ENCODE measurements at places on chromosomes 3 and 15. TPM values are rescaled to one million over a fixed set of nuclear protein-coding genes. Genes with fewer than 3 reads are reported as not detected.

OR5H14 gene
- total RNA-seq = not detected

- no peak for DNase-seq
Observed at GRCh38 chr3:160780245-160780644, 24.2 kb downstream of the PPM1L start.

DNA sequence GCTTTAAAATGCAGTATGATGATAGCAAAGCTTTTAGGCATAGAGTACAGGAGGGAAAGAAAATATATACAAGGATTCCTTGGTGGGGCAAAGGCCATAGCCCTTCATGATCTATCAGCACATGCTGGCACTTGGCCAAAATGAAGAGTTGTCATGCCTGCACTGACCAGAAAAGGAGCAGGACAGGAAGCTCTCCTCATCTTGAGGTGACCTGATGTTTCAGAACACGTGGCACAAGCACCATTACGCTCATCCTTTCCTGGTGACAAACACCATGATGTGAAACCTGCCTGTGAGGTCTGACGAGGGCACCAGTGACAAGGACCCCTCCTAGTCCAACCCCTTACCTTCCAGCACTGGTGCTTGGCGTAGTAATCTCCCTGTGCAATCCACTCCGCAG lies 77.9 kb upstream of the DCLK3 start:
- DNase-seq = no peak

GRCh38 chr15:32905481-32905880 lies 187.7 kb downstream of the GREM1 start:
- DNase-seq = no peak
